ENCODE measurements at places on chromosomes 7 and 10. TPM values are rescaled to one million over a fixed set of nuclear protein-coding genes. Genes with fewer than 3 reads are reported as not detected.

DNA sequence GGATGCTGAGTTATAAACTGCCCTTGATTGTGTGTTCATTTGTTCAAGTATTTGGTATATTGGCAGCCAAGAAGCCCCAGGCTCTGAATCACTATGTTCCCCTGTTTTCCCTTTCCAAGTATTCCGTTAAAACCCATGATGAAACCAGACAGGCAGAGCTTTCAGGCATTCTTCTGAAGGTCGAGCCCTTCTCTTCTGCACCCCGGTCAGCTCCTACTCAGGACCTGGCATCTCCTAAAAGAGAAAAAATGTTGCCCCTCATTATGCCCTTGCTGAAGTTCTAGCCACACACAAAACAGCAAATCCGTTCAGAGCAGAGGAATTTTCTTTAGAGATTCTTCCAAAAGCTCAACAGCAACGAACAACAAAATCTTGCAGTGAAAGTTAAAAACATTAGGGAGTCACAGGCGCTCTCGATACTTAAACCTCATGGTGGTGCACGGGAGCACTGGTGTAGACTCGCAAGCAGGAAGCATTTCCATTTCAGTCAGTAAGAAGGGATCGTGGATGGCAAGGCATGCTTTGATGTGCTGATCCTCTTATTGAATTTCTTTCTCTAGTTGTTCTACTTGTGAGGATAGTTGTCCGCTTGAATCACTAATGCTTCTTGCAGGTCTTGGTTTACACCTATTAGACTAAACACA is 264.9 kb downstream of the SKIDA1 start:
- no peak for DNase-seq

GRCh38 chr7:117555260-117555659 is 75.4 kb downstream of the CFTR start:
- no peak overlapping the region for H3K27ac ChIP-seq
- H3K27me3 ChIP-seq = no peaks in the 10 kb centered on the region
- no peak for DNase-seq
- H3K36me3 ChIP-seq = no peaks in the 10 kb centered on the region
- no peaks in the 10 kb centered on the region for H3K4me1 ChIP-seq
- H3K4me3 ChIP-seq = no peak overlapping the region

DNA sequence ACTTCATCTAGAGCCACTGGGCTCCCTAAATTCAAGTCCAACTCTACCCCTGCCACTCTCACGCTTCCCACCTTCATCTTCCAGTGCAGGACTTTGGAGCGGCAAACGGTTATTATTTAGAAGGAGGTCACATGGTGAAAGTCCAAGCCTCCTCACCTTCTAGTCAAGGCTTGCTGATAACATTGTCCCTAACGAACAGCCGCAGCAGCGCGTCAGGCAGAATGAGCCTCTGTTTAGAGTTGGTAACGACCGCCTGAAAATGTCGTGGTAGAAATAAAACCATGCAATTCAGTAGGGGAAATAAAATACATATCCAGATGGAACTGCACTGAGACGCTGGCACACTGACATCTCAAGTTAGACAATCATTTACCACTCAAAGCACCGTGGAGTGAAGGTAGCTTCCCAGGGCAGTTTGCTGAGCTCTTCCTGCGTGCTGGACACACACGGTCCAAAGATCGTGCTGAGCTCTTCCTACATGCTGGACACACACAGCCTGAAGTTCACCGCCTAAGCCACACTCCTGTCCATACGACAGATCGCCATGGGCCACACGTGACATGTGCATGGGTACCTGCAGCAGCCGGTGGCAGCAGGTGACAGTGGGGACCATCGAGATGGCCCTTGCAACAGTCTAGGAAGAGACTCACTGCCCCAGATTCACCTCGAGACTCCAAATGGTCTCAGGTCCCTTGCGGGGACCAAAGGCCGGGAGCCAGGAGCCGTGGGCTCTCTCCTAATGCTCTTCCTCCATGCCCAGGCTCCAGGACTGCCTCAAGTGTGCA is 323.5 kb downstream of the PTPRN2 start:
- no peaks in the 10 kb centered on the region for H3K36me3 ChIP-seq
- H3K27ac ChIP-seq = no peak overlapping the region
- no peak overlapping the region for H3K4me3 ChIP-seq
- no peaks in the 10 kb centered on the region for H3K4me1 ChIP-seq
- H3K27me3 ChIP-seq = no peaks in the 10 kb centered on the region
- peak; percentile 53 for DNase-seq

DNA sequence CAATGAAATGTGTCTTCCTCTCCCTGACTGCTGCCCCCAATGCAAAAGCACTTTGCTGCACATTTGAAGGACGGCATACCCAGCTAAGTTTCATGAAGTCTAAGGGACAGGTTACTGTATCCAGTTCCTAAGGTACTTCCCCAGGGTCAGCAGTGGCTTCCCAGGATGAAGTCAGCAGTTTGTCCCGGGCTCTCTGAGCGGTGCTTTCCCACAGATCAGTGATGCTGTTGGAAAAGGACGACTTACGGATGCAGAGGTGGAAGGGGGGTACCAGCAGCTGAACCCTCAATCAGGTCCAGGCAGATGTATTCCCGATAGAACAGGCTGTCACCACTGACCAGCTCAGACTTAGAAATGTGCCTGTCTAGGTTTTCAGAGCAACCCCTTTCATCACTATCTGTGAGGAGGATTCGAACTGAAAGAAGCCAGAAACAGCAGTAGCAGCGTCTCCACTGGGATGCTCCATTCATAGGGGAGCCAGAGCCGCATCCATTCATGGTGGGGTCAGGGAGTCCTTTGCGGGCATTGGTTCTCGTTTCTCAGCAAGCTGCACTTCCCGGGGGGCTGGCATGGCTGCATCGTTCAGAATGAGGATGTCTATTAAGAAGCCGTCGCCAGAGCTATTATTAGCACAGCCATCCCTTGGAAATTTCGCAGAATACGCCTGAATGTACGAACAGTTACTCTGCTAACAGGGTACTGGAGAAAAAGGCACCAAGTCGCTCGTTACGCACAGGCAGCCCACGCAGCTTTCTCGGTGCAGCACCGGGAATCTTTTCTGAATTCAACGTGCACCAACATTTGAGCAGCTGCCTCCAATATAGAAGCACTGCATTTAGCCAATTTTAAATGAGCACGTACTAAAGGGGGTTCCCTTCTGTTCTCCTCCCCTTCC is 303.7 kb downstream of the PRPF18 start:
- peak; percentile 71 for DNase-seq
- H3K27me3 ChIP-seq = peaks cover 12% of the 10 kb centered on the region
- H3K27ac ChIP-seq = peak overlapping the region; percentile 71
- H3K36me3 ChIP-seq = no peaks in the 10 kb centered on the region
- H3K4me3 ChIP-seq = peak overlapping the region; percentile 54
- no peaks in the 10 kb centered on the region for H3K4me1 ChIP-seq

DNA sequence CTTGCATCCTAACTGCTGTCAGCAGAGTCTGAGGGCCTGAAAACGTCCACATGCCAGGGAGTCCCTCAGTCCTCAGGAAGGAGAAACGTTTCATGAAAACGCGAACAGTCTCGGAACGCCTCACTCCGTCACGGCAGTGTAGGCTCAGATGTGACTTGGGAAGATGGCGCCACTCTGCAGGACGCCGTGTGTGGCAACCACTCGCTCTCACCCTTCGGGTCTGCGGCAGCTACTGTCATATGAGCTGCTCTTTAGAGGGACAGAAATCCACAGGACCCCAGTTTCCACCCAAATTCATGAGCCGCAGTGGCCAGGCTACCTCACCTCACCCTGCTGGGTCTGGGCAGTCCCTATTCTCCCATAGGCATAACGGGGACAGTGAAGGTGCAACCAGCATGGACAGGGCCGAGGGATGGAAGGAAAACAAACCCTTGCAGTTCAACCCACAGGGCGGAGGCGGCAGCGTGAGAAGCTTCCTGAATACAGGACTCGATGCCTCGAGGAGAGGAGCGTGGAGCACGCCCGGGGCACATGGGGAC is 438.3 kb downstream of the DNAJB6 start:
- DNase-seq = no peak
- no peaks in the 10 kb centered on the region for H3K4me1 ChIP-seq
- no peak overlapping the region for H3K4me3 ChIP-seq
- no peaks in the 10 kb centered on the region for H3K36me3 ChIP-seq

DNA sequence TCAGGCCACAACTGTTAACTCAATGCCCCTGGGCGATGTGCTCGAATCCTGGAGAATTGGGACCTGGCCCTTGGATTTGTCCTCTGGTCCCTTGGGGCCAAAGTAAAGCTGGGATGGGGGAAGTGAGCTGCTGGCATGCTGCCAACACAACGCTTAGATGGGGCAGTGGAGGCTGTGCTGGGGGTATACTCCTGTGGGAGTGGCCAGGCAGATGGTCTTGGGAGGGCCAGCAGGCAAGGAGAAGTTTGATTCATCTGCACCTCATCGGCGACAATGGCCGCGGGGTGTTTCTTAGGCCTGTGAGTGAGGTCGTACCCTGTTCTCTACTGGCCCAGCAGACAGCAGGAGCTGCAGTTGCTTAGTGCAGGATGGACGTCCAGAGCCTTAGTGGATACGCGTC is 139.0 kb upstream of the MTPN start:
- H3K36me3 ChIP-seq = no peaks in the 10 kb centered on the region
- no peak overlapping the region for H3K27ac ChIP-seq
- H3K4me1 ChIP-seq = peaks cover under 1% of the 10 kb centered on the region
- H3K27me3 ChIP-seq = no peaks in the 10 kb centered on the region

DNA sequence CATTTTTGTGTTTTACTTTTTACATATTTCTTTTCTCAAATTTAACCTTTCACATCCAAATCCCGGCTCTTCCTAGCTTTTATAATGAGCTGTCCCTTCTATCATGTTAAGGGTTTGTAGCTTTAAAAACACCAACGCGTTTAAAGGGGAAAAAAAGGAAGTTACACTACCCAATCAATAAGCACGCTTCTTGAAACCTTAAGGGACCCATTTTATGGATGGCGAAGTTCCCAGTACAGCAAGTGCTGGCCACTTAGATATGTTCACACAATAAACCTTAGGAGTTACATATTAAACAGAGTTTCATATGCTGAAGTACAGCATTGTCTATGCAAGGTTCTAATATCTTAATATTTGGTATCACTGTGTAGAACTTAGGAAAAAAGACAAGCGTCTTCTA is 1.8 kb downstream of the GNG11 start:
- H3K27me3 ChIP-seq = no peaks in the 10 kb centered on the region
- no peaks in the 10 kb centered on the region for H3K36me3 ChIP-seq
- DNase-seq = no peak

GRCh38 chr7:34362621-34363020 is 295.4 kb upstream of the NPSR1 start:
- H3K36me3 ChIP-seq = no peaks in the 10 kb centered on the region
- no peaks in the 10 kb centered on the region for H3K4me1 ChIP-seq
- no peak overlapping the region for H3K27ac ChIP-seq
- no peak overlapping the region for H3K4me3 ChIP-seq

- H3K27ac ChIP-seq = peak overlapping the region; percentile 99
- H3K27me3 ChIP-seq = no peaks in the 10 kb centered on the region
- no peaks in the 10 kb centered on the region for H3K36me3 ChIP-seq
Observed at GRCh38 chr10:102781090-102781920, 37.6 kb downstream of the WBP1L start.

DNA sequence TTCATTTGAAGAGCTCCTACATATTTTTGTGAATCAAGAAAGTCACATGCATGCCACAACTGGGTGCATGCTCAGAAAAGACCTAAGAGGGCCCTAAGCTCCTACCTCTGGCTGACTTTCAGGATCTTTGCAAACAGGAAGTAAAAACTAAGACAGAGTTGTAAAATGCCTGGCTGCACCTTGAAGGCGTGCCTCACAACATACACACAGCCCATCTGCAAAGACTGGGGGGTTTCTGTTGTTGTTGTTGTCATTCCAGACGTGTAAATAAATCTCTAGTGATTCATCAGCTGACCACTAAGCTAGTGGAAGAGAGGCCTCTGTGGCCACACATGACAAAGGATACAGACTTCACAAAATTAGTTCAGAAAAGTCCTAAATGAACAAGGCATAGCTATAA is 31.8 kb downstream of the SMURF1 start:
- peaks cover 24% of the 10 kb centered on the region for H3K4me1 ChIP-seq
- no peak overlapping the region for H3K4me3 ChIP-seq
- no peaks in the 10 kb centered on the region for H3K27me3 ChIP-seq
- no peak overlapping the region for H3K27ac ChIP-seq
- H3K36me3 ChIP-seq = peaks cover 5% of the 10 kb centered on the region
- DNase-seq = no peak

- peaks cover 61% of the 10 kb centered on the region for H3K4me1 ChIP-seq
- peak; percentile 74 for DNase-seq
- H3K36me3 ChIP-seq = no peaks in the 10 kb centered on the region
- H3K27ac ChIP-seq = no peak overlapping the region
Observed at GRCh38 chr10:112973046-112973445, 23.0 kb downstream of the TCF7L2 start.

- no peaks in the 10 kb centered on the region for H3K27me3 ChIP-seq
- no peak for DNase-seq
- no peaks in the 10 kb centered on the region for H3K4me1 ChIP-seq
- H3K27ac ChIP-seq = no peak overlapping the region
- H3K4me3 ChIP-seq = no peak overlapping the region
- no peaks in the 10 kb centered on the region for H3K36me3 ChIP-seq
Observed at GRCh38 chr7:100007887-100008286, 7.5 kb upstream of the ZKSCAN1 start.

DNA sequence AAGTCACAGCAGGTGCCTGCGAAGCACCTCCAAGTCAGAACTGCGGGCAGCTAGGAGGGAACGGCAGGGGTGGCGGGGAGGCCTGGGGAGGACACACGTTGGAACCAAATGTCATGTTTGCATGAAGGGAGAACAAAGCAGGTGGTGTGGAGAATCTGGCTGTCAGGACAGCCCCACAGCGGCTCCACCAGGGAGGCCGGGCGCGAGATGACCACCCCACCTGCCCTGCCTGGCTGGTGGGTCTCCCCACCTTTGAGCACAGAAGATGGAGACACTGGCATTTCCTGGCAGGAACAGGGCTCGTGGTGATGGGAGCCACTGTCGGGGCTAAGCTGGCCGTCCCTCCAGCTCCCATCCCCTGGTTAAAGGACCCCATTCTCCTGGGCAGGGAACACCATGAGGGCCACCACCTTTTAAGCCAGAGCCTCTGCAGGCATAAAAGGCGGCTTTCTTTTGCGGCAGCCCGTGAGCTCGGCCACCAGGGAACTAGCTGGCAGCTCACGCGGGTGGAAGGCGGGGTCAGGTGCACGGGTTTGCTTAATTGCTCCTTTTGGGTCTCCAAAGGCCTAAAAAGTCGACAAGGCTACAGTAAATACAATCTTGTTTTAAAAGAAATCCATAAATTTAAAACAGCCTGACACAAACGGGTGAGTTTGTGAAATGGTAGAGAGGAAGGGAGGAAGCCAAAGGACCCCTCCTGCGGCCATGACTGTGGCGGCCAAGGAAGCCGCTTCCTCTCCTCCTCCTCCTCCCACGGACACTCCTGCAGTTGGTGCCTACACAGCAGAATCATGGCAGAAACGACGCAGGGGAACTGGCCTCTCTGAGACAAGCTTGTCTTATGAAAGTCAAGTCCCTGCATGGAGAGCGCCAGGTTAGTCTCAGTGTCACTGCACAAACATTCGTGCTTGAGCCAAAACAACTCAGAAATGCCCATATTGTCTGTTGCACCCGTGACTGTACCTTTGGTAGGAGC is 213.8 kb downstream of the DNAJB6 start:
- no peaks in the 10 kb centered on the region for H3K4me1 ChIP-seq
- no peak overlapping the region for H3K4me3 ChIP-seq
- no peak overlapping the region for H3K27ac ChIP-seq
- DNase-seq = peak; percentile 41

SMKR1 gene
- not detected for total RNA-seq

PDE6C gene
- not detected for total RNA-seq

MOGAT3 gene
- total RNA-seq = not detected

RAMP3 gene
- total RNA-seq = 57.8 TPM

DUSP5 gene
- total RNA-seq = 11.6 TPM

ANXA8L1 gene
- not detected for total RNA-seq
